NCI-H1092 (cell line): ENCODE measurements at places on chromosomes 2 and 18.

GRCh38 chr2:239621611-239622010 lies 220.8 kb upstream of the HDAC4 start:
- no peak for DNase-seq

GRCh38 chr2:119174216-119174992 lies 15.9 kb upstream of the C1QL2 start:
- no peak for DNase-seq

GRCh38 chr2:118714118-118714517 lies 133.3 kb downstream of the EN1 start:
- DNase-seq = no peak

DNA sequence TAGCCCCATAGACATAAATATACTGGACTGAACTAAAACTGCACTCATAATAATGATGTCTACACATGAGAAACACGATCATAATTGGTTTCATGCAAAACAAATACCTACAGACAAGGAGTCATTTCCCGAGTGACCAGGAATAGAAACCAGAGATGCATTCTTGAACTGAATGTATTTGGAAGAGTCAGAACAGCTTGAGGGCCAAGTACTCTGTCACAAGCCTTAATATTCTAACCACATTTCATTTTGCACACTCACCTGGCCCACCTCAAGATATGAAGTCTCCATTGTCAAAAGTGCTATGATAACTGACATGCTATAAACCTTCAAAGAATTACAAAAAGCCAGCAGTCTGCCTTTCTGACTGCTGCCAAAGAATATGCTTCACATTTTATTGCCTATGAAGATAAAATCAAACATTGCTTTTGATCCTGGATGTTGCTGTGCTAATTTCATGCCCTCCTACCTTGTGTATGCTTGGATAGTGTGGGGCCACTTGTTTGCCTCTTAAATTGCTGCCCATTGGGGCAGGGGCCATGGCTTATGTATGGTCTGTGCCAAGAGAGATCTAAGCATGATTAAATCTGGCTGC lies 18.9 kb upstream of the ASAP2 start:
- no peak for DNase-seq

DNA sequence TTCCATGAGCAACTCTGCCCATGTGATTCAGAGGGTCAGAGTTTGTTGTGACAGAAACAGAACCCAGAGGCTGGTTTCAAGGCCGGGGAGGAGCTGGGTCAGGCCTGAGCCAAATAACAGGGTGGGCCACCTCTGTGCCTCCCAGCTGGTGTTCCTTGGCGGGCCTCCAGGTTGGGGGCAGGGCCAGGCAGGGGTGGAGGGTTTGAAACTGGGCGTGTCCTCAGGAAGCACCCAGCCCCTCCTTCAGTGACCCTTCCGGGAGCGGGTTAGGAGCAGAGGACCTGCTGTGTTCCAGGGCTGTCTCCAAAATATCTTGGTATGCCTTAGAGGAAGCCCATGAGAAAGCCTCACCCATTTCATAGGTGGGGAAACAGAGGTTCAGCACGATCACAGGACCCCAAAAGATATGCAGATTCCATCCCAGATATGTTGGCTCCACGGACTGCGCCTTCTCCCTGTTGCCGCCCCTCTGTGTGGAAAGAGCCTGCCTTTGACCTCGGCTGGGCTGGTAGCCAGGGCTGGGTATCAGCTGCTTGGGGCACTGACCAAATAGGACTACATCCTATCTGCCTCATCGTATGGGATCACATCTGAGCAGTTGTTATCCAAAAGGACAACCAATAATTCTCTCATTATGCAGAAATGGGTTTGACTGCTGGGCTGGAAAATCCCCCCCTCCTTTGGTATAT lies 74.8 kb upstream of the GLI2 start:
- no peak for DNase-seq

GRCh38 chr2:62036229-62036628 lies 130.8 kb downstream of the COMMD1 start:
- no peak for DNase-seq
